ENCODE measurements at places on chromosomes 13 and 19. TPM values are rescaled to one million over a fixed set of nuclear protein-coding genes. Genes with fewer than 3 reads are reported as not detected.

GRCh38 chr19:8593931-8594330, 16.6 kb downstream of the ADAMTS10 start:
- DNase-seq, result no peak

Gene LSM4
- total RNA-seq, result 46.9 TPM

- no peak for DNase-seq
Observed at GRCh38 chr19:17761148-17761547, 9.9 kb downstream of the FCHO1 start.

Gene KLK5
- total RNA-seq, result not detected

DNA sequence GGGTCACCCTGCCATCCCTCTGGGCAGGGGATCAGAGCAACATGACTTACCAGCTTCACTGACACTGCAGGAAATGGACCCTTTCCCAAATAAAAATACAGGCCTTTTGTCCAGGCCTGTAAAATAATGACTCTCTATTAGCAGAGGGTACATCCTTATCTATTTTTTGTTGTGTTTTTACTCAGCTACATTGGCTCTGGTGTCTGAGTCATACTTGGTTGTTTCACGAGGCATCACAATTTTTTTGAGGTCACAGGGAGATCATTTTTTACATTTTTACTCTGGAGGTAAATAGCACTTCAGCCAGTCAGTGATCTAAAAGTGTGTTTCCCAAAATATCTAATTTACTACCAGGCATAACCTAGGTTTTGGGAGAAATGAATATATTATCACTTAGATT, 6.9 kb upstream of the HTR2A start:
- DNase-seq, result no peak
